Activated T-cell treated with anti-CD3 and anti-CD28 coated beads for 4 hours (primary cell): ENCODE measurements at places on chromosomes 5 and 9.

- DNase-seq = no peak
Measured at GRCh38 chr5:157961896-157962590, 103.1 kb upstream of the CLINT1 start.

- no peak for DNase-seq
Measured at GRCh38 chr5:14206028-14206725, 63.0 kb downstream of the TRIO start.

- no peak for DNase-seq
Measured at GRCh38 chr9:23682891-23683431, 143.1 kb downstream of the ELAVL2 start.

DNA sequence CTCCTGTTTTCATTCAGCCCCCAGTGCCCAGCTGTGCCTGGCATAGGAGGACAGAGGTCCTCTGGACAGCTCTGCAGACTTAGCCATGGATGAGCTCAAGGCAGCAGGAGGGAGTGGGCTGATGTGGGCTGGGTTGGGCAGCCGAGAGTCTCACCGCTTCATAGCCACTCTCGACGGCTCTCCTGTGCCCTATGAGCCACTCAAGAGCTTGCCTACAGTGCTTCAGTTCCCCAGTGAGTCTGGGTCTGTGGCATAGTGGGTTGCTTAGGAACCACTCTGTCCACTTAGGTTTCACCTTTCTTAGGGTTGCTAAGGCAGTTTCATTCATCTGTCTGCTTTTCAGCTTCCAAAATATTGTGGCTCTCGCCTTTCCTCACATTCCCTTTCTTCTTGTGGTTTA is 296.8 kb downstream of the ICE1 start:
- no peak for DNase-seq

DNA sequence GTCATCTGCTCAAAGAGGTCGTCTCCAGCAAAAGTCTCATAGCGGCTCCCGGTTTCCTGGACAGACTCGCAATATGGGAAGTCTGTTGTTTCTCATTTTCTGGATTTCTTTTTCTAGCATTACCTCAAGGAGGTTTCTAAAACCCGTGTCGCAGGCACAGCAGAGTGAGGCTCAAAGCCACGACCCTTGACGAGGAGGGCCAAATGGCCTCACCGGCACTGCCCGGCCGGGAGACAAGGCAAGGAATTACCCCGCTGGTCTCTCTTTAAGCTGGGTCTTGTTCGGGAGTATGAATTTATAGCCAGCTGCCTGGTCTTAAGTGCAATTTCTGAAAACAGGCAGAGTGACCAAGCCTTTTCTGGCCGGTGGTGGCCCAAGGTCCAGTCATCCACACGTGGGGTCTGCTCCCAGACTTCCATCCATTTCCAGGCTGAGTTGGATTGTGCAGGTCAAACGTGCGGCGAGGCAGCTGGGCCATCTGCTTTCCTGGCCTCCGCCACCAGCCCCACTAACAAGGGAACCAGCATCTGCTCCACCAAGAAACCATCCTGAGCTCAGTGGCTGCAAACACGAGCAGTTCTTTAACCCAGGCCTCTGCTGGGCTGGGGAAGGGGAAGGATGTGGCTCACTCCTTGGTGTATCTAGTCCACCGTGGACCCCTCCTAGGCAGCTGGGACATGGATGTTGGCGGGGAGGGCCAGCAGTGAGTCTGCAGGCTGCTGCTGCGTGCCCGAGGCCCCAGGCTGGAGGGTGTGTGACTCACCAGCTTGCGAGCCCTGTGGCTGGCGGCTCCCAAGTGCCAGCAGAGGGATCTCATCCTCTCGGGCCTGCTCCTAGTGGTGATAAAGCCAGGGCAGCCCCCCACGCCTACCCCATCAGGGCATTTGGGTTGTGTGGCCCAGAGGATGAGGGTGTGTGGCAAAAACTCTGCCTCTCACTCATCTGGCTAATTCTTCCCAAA is 55.6 kb upstream of the COL5A1 start:
- no peak for DNase-seq

DNA sequence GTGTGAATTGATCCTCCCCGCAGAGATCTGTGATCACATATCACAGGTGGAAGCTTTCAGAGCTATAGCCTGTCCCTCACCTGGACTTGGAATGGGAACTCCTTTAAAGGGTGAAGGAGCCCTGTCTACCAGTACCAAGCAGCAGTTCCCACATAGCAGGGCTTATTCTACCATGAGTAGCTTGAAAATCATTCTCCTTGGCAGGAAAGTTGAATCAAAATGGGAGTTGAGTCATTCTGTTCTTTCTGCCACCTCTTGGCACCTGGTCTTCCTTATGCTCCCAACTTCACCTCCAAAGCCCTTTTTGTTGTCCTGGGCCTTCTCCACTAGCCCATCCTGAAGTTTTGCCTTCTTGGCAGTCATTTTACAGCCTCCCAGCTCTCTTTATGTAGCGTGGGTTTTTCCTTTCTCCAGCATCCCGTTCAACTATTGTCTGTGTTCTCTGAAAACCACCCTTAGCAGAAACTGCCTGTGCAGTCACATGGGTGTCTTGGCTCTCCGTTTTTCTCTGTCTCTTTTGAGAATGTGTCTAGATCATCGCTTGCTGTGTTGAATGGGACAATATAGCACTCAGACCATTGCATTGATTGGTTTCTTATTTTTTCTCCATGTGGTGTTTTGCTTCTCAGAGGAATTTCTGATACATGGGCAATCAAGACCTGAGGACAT is 222.2 kb downstream of the AOPEP start:
- DNase-seq = no peak
